Activated CD4-positive, alpha-beta T cell treated with anti-CD3 and anti-CD28 coated beads, Interleukin-2, amount 50 U/mL, for 48 hours (primary cell): ENCODE measurements at places on chromosomes 16 and 17.

DNA sequence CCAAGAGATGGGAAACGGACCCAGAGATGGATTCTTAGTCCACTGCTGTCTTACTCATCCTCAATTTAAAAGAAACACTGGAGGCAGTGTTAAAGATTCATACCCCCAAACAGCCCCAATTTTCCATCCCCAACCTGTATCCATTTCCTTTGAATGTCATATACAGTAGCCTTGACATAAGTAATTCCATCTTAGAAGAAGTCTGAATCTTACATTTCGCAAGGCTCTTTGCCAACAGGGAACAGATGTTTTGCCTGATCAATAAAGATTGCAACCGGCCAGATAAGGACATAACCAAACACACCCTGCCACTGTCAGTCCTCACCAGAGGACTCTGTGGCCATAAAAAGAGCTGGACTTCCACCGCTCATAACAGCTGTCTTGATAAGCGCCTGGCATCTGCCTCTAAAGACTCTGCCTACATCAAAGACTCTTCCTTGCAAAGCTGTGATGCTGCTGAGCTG lies 59.0 kb upstream of the MED9 start:
- no peak for DNase-seq

- DNase-seq, result no peak
Observed at GRCh38 chr16:12557786-12558185, 245.9 kb downstream of the CPPED1 start.

DNA sequence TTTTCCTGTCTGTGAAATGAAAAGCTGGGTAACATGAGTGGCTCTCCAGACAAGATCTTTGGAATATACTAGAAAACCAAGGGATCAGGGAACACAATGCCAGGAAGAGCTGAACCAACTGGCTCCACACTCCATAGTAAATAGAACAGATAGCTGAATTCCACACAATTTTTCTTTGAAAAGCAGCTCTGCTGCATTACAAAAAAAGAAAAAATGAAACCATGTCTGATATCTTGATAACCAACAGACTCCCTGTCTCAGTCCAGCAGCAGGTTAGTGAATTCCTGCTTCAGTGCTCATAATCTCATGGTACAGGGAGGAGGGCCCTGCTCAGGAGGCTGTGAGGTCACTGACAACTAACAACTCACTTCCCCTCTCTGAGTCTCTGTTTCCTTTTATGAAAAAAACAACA lies 97.1 kb downstream of the CDH11 start:
- DNase-seq, result no peak

DNA sequence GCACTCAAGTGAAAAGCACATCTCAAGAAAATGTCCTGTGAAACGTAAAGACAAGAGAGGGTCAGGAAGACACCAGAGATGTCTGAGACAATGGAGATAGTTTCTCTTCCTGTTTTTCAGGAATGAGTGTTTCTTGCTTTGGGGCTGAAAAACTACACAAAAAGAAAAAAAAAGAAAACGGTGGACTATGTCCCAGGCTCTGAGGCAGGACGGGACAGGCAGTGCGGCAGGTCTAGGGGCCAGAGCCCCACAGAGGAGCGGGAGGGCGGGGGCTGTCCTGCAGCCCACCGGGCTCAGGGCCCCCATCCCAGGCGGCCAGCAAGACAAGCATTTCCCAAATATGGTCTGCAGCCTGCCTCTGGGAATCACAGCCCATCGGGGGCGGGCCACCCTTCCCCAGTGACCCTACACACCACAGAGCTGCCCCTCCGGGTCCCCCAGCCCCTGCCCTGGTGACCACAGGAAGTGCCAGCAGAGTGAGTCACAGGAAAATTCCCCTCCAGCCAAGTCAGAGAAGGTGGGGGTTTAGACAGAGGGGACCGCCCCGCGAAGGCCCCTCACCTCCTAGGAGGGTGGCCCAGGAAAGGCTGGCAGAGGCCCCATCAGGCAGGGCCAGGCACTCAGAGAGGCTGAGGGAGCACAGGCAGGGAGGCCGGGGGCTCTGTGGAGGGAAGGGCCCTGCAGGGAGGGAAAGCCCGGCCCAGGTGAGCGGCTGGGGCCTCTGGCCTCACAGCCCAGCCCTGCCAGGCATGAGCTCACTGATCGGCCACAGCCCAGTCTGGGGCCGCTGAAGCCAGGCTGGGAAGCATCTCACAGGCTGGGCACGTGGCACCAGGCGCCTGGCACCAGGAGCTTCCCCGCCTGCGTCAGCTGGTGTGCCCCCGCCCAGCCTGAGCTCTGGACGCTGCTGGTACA lies 6.3 kb downstream of the BCAR1 start:
- no peak for DNase-seq

GRCh38 chr17:41800601-41801373 lies 11.0 kb downstream of the P3H4 start:
- no peak for DNase-seq

DNA sequence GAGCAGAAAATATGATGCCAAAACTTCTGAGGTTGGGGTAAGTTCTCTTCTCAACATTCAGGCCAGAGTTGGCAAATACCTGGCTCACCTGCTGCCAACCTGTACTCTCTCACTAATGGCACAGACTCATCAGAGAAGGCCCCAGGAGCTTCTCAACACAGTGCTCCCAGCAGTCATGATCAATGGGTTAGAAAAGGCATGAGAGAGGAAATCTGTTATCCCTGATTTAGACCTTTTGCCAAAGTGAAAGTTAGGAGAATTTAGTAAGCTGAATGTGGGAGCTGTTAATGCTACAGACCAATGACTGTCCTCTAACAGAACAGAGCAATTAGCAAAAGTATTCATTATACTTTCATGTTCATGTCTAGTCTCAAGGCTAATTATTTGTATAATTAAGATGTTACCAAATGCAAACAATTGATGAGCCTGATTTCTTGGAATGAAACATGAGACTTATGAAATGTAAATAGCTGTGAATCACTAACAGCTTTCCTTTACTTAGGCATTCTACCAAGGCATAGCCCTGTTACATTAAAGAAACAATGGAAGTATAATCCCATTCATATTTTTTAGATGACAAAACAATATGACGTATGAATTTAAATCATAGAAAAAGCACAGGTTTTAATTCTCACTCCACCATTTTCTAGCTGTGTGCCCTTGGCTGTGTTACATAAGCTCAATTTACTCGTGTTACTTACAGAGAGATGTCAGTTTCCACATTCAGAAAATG lies 68.7 kb upstream of the MARCHF10 start:
- no peak for DNase-seq

DNA sequence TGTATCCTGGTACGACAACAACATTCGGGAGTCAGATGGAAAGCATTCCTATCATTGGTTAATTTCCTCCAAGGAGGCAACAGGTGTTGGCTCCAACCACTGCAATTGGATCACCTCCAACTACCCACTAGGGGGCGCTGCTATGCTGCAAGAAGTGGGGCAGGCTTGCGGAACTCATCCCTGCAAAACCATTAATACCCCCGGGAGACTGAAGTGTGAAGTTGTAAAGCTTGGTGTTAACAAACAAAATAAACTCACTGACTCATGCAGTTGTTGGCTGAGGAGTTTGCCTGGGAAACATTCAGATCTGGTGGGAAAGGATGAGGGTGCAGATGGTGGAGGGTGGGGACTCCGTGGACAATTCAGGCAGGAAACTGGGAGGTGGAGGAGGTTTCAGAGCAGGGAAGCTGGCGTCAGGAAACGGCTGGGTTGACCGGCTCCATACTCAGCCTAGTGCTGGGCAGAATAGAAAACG lies 84.9 kb downstream of the HS3ST2 start:
- peak; percentile 61 for DNase-seq

DNA sequence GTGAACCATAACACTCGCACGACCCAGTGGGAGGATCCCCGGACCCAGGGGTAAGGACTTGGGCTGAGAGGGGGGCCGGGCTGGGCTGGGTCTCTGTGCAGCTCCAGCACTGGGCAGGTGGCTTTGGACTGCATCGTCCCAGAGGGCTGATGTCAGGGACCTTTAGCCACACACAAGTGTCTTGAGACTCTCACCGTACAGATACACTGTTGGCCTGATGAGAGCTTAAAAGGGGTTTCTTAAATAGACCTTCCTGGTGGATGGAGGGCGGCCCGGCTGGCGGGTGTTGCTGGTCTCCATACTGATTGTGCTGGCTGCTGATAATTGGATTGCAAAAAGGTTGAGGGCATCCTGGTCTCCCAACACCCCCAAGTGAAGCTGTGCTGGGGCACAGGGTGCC lies 21.7 kb upstream of the CLEC18A start:
- no peak for DNase-seq

DNA sequence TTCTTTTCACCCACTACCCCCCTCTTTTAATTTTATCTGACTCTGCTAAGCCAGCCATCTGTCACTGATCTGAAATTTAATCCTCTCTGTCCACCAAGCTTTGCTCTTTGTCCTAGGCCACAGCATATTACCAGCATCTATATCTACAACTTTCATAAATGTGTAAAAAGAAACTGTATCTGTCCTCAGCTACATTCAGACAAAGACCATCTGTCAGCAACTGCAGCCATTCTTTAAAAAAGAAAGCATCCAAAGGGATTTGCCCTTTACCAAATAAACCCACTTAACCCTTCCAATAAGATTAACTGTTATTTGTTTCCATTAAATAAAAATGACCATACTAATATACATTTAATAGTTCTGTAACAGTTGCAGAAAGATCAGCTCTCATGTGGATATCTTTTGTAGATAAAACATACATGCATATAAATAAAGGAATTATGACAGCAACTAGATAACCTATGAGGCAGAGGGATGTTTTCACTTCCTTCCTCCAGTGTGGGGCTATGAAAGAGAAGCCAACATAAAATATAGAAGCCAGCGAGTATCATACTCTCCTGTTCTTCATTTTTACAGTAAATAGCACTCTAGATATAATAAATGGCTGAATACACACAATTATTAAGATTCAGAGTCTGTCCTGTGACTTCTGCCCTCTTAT lies 602.5 kb upstream of the SALL1 start:
- DNase-seq, result no peak

DNA sequence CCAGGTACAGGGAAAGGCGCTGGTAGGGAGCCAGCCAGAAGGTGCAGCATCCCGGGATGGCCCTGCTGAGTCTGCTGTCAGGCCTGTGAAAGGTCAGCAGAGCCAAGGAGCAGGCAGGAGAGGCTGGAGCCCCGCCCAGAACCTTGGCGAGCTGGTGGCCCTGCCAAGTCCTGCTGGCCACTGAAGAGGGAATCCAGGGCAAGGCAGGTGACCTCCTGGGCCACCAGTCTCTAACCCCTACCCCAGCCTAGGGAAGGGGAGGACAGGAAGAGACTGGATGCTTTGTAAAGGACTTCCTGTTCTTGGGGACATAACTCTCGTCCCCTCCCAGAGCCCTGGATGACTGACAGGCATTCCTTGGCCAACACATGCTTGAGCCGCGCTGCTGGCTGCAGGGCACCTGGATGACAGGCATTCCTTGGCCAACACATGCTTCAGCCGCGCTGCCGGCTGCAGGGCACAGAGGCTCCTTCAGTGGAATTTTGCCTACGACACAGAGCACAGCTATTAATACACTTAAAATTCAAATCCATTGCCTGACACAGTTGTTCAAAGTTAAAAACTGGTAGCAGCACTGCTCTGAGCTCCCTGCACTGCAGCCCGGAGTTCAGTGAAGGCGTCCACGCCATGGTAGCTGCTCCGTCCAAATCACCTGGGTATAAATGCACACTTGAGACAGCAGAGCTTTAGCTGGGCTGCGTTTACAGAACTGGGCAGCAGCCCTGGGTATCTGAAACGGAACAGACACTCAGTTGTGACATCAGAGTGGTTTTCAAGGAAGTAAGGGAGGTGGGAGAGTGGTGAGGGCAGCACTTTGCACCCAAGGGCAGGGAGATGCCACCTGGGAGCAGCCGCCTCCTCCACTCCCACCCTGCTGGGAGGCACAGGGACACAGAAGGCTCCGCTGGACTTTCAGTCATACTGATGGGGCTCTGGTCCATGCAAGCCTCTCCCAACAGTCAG lies 2.0 kb upstream of the BRICD5 start:
- DNase-seq, result no peak

DNA sequence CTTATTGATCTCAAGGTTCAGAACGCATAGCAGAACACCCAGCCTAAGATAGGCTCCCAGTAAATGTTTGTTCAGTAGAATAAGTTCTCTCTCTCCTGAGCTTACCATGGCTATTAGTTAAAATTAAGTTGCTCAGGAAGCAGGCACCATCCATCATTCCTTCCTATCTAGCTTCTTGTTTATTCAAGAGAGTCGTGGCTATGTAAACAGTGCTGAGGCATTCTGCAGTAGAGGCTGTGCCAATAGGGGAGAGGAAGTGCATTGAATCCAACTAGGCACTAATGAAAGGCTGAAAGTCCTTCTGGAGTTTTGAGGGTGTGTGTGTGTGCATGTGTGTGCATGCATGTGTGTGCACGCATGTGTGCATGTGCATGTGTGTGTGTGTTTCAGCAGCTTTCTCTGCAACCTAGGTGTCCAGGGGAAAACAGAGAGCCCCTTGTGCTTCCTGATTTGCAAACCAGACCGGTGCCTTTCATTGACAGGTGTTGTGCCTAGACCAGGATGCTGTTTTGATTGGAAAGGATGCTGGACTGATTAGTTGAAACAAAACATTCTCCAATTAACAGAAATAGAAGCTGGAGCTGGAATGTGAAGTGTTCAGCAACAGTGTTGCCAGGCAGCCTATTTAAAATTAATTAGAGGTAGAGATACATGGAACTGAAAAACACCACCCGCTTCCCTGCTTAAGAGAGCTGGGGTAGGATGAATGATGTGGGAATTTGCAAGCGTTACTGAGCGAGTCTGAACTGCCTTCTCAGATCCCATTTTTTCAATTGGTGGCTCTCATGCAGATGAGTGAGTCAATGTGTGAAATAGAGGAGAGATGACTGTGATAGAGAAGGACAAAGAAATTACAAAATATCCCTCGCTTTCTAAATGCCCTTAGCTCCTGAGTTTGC lies 103.3 kb upstream of the CLEC3A start:
- no peak for DNase-seq

- no peak for DNase-seq
Observed at GRCh38 chr17:49482144-49482817, 12.8 kb upstream of the NGFR start.

- DNase-seq, result peak; percentile 80
Observed at GRCh38 chr17:78132084-78132676, 1.6 kb downstream of the TMC8 start.

- no peak for DNase-seq
Observed at GRCh38 chr16:12530302-12530701, 273.4 kb downstream of the CPPED1 start.

DNA sequence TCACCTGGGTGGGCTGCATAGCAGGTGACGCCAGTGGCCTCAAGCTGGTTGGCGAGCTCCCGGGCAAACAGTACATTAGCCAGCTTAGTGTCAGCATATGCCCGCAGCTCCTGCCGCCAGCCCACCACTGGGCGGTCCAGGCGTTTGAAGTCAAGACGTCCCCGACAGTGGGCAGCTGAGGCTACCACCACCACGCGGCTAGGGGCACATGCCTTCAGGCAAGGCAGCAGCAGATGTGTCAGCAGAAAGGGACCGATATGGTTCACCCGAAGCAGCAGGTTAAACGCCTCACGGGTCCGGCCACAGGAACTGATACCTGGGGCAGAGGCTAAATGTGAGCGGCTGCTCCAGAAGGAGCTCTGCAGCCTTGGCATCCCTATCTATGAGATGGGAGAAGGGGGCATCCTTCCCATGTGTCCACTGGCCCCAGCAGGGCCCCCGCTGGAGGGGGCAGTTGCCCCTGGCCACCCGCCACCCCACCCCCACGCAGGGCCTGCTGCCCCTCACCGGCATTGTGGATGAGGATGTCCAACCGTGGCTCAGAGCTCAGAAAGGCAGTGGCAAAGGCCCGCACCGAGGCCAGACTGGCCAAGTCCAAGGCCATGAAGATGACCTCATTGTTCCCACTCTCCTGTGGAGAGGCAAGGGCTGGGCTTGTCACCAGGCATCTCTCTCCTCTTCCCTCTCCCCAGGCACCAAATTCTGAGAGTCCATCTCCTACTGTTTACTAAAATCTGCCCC lies 1.7 kb downstream of the DHRS13 start:
- no peak for DNase-seq
